ENCODE measurements at places on chromosomes 3 and 15.

- no peak for DNase-seq
Measured at GRCh38 chr3:12198301-12198700, 39.6 kb upstream of the TIMP4 start.

- no peak for DNase-seq
Measured at GRCh38 chr3:79111375-79112052, 656.3 kb downstream of the ROBO1 start.

GRCh38 chr15:78313383-78313782 is 14.0 kb upstream of the SKIC8 start:
- DNase-seq, result no peak

DNA sequence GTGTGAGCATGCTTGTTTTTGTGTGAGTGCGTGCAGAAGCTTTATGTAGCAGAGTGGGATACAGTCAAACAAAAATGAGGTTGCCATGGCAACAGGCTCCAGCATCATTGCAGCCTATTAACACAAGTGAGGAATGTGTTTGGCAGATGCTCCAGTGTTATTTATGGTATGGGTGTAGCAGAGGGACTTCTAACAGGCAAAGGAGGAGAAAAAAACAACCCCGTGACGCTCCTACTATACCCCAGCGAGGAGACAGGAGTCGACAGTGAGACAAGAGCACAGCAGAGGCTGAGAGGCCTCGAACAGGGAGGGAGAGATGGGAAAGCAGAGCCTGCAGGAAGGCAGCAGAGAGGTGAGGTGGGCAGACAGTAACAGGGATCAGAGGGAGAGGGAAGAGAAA is 4.9 kb downstream of the ADCY5 start:
- no peak for DNase-seq

DNA sequence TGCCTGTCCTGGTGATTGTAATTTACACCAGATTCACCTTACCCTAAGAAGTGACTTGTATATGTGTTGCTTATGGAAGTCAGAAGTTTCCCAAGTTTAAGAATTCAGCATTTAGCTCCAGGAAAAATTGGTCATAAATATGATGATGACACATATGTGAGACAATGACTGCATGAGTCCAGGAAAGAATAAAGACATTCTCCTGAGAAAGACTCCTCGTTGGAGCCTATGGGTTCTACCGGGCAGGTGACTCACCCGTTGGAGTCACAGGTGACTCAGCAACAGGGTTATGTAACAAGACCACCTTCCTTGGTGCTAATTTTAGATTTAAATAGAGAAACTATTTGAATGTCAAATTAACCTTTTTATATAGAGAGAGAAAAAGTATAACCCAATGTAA is 662.4 kb downstream of the FHIT start:
- no peak for DNase-seq

DNA sequence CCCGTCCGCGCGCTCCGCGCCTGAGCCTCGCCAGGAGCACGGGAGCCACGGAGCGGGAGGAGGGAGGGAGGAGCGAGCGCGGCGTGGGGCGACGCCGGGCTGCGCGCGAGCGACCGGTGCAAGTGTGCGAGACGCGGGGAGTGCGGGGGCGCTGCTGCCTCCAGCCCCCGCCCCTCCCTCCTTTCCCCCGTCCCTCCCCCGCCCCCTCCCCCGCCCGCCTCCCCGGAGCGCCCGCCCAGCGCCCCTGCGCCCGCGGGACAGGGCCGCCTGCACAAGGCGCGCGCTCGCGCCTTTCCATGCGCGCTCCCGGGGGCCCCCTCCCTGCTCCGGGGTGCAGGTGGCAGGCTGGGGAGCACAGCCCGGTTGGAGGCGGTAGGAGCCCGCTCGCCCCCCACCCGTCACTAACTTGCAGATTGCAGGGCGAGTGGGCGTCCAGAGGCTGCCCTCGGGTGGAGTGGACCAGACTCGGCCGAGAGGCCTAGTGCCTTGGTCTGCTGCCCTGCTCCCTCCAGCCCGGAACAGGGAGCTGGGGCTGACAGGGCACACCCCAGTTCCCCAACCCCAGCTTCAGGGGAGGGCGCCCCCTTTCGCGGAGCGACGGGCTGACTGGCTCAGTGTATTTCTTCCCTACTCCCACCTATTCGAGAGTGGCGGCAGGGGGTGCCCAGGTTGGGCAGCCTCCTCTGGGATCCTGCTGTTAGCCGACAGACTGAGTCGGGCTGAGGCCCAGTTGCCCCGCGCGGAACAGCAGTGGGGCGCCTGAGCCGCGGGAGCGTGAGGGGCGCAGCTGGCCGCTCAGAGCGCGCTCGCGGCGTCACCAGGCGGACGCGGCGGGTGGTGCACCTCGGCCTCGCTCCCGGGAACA is at the start of gene WNT7A:
WNT7A (minus strand) TSS at position 126 of the 865 bp plus-strand sequence. CDS start 255 bp downstream, outside the sequence.
- no peak for DNase-seq

DNA sequence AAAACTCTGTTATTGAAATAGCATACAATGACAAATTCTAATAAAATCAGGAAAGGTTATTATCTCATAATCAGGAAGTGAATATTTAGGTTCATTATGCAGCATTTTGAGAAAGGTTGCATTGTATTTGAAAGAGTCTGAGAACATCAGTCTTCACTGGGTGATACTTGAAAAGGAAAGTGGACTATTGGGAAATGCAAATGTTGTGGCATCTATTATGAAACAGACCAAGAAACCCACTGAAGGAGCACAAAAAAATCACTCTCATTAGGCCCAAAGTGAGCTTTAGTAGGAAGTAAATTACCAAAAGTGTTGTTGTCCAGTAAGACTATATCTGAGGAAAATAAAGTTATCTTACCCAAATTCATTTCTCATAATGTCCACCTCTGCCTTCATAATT is 90.8 kb downstream of the ZPLD1 start:
- DNase-seq, result peak; percentile 40

DNA sequence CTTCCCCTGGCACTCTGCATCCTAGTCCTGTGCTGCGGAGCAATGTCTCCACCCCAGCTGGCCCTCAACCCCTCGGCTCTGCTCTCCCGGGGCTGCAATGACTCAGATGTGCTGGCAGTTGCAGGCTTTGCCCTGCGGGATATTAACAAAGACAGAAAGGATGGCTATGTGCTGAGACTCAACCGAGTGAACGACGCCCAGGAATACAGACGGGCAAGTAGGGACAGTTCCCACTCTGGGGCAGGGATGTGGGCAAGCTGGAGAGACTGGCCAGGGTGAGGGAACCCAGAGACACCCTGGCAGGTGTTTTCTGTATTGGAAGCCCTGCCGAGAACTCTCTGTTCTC is 247 bp downstream of the FETUB start:
- DNase-seq, result no peak

GRCh38 chr15:51022206-51022605 is 72.5 kb downstream of the TNFAIP8L3 start:
- no peak for DNase-seq

GRCh38 chr15:89389841-89390603 is 55.4 kb upstream of the POLG start:
- no peak for DNase-seq

GRCh38 chr15:99168601-99169580 is 64.0 kb downstream of the SYNM start:
- no peak for DNase-seq

DNA sequence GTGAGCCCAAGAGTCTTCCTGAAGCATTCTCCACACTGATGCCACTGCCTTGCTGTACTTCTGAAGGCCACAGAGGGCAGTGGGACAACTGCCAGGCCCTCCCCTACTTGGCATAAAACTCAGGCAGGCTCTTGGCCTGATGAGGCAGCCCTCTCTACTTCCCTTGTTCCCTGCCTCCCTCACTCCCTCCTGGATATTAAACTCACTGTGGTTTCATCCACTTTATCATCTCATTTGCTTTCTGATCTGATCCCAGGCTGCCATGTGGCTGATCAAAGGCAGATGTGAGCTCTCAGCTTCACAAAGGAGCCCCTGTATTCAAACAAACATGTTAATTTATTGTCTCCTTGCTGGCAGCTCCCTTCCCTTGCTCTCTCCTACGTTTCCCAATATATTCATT is 533.5 kb downstream of the IGSF11 start:
- no peak for DNase-seq

DNA sequence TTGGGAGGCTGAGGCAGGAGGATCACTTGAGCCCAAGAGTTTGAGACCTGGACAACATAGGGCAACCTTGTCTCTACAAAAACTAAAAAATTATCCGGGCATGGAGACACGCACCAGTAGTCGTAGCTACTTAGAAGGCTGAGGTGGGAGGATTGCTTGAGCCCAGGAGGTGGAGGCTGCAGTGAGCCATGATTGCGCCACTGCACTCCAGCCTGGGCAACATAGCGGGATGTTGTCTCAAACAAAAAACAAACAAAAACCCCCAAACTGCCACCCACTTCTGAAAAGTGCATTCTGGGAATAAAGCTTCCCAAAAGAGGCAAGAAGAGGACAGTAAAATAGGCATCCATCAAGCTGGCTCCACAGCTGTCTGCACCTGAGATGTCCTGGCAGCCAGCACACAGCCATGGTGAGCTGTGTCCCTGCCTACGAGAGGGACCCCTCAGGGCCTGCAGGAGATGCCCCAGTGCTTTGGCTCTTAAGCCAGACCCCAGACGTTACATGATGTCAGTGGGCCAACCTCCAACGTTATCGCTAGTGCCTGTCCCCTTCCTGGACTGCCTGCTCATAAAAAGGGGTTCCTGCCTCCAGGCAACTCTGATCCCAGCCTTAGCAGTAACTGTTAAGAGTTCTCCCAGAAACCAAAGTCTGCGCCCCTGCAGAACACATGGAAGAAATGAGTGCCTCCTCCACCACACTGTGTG is 101.1 kb downstream of the LRIG1 start:
- DNase-seq, result no peak

DNA sequence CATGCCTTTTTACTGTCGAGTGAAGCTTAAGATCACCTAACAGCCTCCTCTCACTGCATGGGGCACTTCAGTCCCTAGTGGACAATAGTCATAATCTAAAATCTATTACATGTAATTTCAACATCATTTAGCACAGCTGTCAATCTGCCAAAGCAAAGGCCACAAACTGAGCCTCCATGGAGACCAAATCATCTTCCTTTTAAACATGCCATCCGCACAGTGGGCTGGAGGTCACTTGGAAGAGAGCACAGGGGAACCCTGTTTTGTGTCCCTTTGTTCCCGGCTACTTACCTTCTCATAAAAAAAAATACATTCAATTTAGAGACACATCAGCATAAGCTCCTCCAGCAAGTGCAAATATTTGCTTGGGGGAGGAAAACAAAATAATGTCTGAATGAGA is 167.3 kb downstream of the SQOR start:
- no peak for DNase-seq

DNA sequence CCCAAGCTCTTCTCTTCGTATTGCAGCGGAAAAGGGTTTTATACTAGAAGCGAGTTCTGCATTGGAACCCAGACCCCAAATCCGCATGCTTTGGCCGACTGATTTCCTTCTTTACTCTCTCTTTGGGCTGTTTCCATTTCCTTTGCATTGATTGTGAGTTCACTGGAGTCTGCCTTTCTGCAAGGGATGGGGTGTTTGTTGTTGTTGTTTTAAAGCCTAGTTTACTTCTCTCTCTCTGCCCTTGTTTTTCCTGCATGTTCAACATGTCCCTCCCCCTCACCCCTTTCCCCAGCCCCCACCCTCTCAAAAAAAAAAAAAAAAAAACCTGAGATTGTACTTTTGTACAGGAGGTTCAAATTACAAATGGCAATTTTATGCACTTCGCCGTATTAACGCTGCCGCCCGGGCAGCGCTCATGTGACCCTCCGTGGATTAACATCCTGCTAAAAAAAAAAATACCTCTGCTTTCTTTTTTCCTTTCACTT is 2.2 kb downstream of the NR2F2 start:
- DNase-seq, result no peak

DNA sequence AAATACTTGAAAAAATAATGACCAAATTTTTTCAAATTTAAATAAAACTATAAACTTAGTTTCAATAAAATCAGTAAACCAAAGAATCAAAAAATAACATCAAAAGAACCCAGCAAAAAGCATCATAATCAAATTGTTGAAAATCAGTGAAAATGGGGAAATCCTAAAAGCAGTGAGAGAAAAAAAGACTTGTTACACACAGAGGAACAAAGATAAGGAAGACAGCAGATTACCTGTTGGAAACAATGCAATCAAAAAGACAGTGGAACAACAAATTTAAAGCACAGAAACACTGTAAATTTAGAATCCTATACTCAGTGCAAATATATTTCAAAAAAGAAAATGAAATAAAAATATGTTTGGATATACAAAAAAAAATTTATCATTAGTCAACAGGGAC is 156.2 kb upstream of the LMCD1 start:
- DNase-seq, result no peak

GRCh38 chr3:16942955-16943354 is 58.2 kb downstream of the PLCL2 start:
- no peak for DNase-seq

GRCh38 chr3:55634345-55634744 is 147.2 kb upstream of the WNT5A start:
- DNase-seq, result no peak

DNA sequence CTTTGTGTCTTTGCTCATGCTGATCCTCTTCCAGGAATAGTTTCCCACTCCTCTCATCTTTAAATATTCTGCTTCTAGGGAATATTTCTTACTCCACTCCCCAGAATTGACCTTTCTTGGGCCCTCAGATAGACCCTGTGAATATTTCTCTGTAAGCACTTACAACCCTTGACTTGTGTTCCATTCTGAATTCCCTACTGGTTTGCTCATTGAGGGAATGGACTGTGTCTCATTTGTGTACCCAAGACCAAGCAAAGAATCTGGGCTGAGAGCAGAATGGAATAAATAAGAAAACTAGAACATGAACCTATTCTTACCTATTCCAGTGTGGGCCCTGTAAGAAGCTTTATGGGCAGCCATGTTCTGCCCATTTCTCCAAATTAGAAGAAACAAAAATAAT is 72.7 kb upstream of the TSPAN3 start:
- DNase-seq, result no peak

DNA sequence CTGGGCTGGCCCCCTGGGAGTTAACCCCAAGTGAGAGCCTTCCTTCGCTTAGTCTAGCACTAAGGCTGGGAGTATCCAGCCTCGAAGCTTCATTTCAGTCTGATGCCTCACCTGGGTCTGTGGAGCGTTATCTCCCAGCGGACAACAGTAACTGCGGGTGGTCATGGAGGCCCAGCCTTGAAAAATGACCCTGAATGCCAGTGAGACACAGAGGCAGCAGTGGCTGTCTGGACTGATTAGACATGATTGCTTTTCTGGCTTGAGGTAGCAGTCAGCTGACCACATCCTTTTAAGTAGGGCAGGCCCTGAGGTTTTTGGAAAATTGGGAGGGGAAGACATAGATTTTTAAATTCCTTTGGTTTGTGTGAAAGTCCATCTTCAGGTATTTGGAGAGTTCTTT is 28.2 kb upstream of the TRIM59 start:
- DNase-seq, result no peak

GRCh38 chr15:87713475-87713879 is 543.1 kb downstream of the NTRK3 start:
- DNase-seq, result no peak

GRCh38 chr15:100078511-100079220 is 263.1 kb downstream of the ADAMTS17 start:
- no peak for DNase-seq

DNA sequence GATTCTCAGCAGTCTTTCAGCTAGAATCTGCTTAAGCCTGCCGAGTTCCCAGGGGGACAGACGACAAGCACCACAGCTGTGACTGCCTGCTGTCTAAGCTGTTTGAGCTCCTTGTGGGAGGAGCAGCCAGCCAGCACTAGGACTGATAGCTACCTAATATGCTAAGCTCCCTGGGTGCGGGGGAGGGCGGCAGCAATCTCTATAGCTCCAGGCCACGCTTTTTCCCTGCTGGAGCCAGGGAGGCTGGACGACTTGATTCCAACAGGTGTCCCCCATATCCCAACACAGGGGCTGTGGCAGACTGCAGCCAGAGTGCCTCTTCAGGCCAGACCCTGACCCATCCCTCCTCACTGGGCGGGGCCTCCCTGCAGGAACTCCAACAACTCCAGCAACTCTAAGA is 134.1 kb upstream of the ARPP21 start:
- DNase-seq, result no peak
